Stimulated activated CD8-positive, alpha-beta memory T cell treated with anti-CD3 and anti-CD28 coated beads, Interleukin-15, amount 100 ng/mL, for 4 hours (primary cell): ENCODE measurements at places on chromosomes 6 and 20.

DNA sequence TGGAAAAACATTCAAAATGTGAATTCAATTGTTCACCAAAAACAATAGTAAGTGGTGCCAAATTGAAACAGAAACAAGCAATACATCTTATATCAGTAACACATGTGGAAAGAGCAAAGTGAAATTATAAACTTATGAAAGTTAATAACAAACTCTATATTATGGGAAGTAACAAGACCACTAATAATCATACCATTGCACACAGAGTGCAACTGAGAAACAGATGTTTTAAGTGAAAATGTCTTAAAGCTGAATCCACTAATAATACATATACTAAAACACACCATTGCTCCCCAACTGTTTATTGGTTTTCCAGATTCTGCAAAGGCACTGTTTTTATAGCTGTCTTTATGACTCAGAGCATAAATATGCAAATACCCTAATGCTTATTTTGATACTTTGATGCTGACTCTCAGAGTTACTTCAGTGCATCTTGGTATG, 292.3 kb downstream of the RFPL4B start:
- DNase-seq: no peak

- DNase-seq: no peak
Measured at GRCh38 chr6:163094881-163095280, 319.6 kb upstream of the QKI start.

DNA sequence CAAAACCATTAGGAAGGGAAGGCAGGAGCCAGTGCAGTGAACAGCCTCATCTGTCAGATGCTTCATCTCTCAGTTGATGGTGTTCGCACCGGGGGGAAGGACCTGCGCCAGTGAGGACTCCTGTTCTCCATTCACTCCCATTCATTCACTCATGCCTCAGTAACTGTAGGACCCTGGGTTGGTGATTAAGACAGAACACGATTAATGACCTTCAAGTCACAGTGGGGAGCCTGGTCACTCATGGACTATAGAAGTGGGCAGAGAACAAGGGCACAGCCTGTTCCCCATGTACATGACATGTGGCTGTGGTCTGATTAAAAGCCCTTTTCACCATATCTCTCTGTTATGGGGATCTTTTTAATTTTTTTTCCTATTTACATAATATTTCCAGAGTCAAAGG, 113.3 kb downstream of the RPS12 start:
- no peak for DNase-seq

- no peak for DNase-seq
Measured at GRCh38 chr6:170417881-170418280, 111.3 kb downstream of the FAM120B start.

DNA sequence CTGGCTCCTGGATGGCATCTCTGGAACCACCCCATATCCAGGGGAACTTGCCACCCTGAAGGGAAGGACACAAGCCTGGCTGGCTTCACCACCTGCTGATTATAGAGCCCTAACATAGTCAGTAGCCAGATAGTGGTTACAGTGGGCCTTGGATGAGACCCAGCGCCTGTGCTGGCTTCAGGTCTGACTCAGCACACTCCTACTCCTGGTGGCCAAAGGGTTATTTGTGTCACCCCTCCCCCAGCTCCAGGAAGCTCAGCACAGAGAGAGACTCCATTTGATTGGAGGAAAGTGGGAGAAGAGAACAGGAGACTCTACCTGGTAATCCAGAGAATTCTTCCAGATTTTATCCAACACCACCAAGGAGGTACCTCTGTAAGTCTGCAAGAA, 12.8 kb downstream of the SNX14 start:
- no peak for DNase-seq

GRCh38 chr20:20411402-20411801, 43.5 kb downstream of the INSM1 start:
- no peak for DNase-seq

DNA sequence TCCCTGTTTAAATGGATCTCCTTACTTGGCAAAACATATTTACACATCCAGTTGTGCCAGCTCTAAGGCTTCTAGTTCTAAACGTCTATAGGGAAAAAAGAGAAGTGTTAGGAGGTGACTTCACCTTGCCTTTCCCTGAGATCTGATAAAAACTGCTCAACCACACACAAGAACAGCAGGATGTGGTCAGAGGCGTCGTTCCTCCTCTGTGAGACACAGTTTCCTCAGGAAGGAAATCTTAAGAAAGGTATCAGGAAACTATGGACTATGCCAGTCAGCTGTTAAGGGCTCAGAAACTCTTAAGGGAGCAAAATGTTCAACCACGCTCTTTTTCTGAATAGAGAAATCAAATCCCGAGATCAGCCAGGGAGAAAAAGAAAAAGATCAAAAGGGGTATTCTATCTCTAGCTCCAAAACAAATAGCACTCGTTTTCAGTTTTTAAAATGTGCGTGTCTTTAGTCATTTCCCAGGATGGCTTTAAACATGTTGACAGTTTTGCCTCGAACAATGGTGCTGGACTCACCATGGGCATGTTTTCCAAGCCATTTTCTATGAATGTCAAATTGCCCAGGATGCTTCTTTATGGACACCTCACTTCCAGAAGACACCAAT, 154.5 kb downstream of the HACE1 start:
- peak; percentile 20 for DNase-seq

- no peak for DNase-seq
Measured at GRCh38 chr6:145327586-145327985, 407.7 kb downstream of the EPM2A start.

DNA sequence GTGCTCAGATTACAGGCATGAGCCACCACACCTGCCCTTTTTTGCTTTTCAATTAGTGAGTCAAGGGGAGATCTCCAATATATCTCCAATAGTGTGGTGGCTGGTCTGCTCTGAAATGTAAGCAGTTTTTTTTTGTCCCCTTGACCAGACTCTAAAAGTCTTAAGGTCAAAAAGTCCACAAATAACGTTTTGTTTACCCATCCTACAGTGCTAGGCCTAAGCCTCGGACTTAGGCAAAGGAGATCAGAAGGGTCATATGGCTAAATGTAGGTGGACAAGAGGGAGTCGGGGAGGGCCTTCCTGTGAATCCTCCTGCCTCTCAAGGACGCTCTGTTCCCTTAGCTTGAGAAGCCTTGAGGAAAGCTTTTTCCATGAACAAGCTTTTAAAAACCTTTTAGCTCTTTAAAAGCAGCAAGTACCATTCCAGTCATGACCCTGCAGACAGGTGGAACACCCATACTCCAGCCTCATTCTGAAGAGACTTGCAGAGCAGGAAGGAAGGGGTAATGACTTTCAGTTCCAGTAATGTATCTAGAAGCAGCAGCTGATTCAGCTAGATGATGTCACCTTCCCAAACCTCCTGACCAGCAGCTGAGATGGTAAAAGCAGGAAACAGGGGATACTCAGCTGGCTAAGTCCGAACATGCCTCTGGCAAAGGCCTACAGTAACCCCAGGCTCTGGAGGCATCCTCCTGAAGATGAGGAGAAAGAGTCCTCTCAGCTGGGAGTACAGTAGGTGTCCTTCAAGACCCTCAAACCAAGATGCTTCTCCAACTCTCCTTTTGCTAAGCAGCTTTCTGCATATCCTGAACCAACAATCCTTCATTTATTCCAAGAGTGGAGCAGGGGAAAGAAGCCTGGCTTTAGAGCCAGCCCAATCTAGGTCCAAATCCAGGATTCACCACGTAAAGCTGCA, 23.6 kb downstream of the BCL2L1 start:
- no peak for DNase-seq

DNA sequence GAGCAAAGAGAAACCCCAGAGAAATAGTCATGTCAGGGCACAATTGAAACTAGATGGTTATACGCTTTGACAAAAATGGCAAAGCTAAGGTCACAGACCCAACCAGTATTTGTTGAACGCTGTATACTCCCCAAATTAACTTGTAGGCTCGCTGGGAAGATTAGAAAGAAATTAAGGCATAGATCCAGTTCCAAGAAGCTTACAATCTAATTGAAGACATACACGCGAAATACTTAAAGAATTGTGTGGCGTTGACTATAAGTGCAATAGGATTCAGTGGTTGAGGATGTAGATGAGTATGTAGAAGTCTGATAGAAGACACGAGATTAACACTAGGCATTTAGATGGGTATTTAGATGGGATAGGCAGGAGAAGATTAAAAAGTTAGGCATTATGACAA, 525 bp downstream of the FAM229B start:
- DNase-seq: no peak

DNA sequence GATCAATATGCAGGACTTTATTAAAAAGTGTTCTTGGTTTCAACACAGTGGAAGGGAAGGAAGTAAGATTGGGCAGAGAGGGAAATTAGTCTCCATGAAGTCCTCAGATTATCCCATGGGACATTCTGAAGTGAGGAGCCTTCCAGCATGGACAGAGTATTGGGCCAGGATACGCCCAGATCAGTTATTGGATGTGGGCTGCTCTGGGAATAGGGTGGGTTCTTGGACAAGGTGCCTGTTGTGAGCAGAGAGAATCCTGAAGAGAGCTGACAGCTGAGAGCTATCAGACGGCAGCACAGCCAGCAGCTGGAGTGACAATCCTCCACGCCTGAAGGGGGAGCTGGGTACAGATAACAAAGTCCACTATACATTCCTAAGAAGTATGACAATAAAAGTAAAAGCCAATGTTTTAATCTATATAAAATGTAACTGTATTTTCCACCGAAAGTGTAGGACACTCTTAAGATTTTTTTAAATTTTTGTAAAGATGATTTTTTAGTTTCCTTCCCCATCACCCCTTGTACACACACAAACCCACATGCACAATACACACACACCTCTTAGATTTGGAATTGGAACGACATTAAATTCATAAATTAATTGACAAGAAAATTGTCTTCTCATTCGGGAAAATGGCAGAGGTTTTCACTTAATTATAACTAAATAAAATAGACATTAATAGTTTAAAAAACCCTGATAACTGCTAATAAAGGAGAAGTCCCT, 107.8 kb downstream of the FBXO5 start:
- DNase-seq: no peak

DNA sequence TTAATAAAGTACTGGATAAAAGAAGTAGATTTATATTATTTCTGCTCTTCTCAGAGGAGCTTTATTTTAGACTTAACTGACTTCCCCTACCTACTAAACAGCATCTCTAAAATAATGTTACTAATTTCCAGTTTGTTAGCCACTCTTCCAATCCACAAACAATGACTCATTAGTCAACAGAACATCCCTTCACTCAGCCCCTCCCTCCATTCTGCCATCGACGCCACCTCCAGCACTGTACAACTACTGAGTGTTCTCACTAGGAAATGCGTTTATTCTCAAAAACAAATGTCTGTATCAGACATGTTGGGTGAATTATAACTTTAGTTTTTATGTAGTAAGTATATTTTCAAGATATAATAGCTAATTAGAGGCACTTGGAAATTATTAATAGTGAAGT, 427.0 kb downstream of the EYS start:
- DNase-seq: no peak

DNA sequence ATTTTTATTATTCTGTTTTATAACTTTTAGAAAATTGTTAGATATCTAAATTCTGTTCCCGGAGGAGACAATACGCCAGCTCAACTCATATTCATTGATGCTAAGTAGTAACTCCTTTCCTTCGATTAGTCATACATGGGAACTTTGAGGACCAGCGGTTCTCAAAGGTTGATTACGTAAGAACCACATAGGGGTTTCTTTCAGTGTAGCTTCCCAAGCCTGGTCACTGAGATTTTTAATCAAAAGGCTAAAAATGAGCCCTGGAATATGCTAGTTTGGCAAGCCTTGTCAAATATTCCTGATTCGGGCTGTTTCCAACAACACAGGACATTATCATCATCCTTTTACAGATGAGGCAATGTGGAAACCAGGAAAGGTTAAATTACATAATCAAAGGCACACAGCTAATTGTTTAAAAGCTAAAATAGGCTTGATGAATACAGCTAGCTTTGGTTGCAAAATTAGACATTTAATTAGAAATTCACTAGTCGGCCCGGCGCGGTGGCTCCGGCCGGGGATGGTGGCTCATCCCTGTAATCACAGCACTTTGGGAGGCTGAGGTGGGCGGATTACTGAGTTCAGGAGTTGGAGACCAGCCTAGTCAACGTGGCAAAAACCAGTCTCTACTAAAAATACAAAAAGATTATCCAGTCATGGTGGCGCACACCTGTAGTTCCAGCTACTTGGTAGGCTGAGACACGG, 14.6 kb upstream of the MEI4 start:
- DNase-seq: no peak

- no peak for DNase-seq
Measured at GRCh38 chr6:22026164-22026678, 270.6 kb downstream of the PRL start.

DNA sequence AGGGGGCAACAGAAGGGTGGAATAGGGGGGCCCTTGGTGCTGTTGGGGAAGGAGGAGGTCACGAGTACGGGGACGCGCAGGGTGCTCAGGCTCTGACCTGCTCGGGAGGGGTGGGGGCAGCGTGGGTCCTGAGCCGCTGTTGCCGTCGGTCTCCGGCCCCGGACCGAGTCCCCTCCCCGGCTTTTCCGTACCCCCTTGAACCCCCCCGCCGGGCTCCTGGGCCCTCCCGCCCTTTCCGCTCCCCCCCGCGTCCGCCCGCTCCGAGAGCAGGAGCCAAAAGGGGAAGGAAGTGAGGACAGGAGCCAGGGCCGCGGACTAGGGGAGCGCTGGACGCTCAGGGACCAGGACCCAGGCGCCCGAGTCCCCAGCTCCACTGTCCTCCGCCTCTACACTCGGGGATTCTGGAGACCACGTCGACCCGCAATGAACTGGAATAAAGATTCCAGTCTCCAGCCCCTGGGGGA, at the start of gene RGL2:
TSS of gene RGL2 (minus strand) at position 170 of the 464 bp plus-strand sequence. CDS start 332 bp downstream, outside the sequence.
- DNase-seq: peak; percentile 47

DNA sequence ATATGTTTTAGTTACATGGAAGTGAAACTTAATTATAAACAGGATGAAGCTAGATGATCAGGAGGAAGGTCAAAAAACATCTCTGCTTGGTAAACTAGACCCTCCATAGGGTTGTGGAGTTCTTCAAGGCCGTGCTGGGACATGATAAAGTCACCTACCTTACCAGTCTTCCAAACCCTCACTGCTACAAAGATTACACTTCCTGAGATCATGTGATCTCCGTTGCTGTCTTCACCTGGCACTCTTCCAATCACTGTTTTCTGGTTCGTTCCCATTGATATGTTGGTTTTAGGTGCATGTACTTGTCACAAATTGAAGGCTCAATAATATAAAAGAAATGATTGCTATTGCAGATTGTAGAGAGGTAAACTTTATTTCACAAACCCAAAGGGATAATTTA, 161.5 kb upstream of the MAN1A1 start:
- no peak for DNase-seq

GRCh38 chr20:57996465-57996864, 232.0 kb downstream of the ANKRD60 start:
- no peak for DNase-seq

GRCh38 chr20:33033381-33033780, 1.9 kb downstream of the BPIFB6 start:
- DNase-seq: no peak

GRCh38 chr20:48705240-48706115, 122.3 kb downstream of the PREX1 start:
- DNase-seq: no peak
